Activated gamma-delta T cell treated with Interleukin-2 at 50 U/mL for 16 hours (primary cell): ENCODE measurements at places on chromosomes 3 and 15.

DNA sequence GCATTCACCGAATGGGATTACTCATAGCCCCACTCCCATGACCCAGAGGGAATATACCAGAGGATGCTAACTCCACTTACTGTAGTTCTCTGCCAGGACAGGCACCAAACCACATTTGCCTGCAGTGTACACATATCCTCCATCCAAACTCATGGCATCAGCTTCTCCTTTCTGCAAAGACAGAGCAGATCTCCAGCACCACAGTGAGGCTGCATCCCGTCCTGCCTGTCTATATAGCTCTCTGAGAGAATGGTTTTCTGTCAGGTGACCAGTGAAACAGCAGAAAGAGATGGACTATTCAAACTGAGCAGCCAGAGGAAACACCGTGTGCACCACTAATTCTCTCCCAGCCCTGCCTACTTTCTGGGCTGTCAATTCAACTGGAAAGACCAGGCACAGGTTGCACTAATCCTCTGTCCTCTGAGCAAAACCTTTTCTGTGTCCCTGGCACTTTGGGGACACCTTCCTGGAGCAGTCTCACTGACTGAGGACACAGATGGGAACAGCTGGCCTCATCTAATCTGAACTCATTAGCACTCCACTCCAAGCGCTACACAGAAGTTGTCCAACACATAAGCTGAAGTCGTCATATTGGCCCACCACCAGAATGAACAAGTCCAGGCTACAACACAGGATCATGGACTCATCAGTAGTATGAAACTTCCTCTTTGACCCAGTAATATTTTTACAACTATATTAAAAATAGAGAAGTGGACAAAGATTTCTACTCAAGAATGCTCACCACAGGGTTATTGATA is 17.3 kb downstream of the LTF start:
- DNase-seq, result no peak

DNA sequence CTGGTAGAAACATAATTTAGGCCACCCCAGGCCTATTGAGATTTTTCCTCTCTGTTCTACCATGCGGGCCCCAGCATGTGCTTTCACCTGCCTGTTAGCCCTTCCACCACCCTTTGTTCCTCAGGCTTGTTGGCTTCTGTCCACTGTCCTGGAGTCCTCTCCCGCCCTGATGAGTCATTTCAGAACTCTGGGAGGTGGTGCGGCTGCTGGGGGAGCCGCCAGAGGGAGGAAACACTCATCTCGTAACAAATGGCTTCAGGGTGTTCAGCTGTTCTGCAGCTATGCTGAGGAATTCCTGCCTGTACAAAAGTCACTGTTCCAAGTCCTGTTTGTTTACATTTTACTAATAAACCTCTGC is 36.3 kb downstream of the LRTM1 start:
- DNase-seq, result no peak

DNA sequence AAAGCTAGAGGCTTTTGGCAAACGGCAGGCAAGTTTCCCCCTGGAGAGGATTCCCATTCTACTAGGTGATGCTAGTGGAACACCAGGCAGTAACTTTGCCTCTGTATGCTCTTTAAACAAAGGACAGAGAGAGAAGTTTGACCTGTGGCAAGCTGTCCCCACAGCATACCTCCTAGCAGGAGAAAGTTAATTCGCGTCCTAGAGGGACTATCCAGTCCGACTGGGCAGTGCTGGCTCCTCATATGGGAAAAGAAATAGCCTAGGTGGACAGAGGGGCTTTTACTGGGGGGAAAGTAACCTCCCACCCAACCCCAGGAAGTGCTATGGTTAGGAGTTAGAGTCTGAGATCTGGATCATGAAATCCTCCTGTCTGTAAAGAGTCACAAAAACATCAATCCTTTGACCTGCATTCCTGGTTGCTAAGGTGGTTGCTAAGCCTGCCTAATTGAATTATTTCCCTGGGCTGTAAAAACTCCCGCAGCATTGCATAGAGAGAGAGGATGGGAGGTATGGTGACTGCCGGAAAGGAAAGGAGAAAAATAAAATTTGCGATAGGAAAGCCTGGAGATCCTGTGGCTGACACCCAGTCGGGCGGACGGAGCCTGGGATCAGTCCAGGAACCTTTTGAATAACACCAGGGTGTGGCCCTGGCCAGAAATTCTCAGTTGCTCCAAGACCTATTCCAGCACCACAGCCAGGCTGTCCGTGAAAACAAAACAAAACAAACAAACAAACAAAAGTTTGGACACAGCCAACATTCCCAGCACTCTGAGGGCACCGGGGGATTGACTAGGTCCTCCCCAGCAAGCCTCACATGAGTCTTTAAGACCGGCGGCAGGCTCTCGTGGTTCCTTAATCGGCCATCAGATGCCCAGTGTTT is 67.7 kb upstream of the ATP11B start:
- no peak for DNase-seq

GRCh38 chr3:113034011-113034410 is 43.2 kb downstream of the GTPBP8 start:
- DNase-seq, result no peak

DNA sequence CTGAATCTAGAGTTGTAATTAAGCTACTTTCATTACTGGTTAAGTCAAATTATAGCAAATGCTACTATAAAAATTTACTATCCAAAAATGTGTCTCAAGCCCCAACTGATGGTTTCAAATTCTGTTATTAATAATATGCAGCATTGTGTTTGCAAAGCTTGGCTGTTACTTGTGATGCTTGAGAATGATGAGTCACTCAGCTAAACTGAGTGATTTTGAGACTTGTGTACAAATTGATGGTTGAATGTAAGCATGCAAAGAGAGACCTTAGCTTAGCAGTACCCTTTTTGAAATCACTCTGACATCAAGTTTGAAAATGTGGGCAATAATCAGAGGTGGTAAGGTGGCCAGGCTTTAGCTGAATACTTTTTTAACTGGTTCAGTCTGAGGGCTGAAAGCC is 27.6 kb downstream of the OPA1 start:
- no peak for DNase-seq

DNA sequence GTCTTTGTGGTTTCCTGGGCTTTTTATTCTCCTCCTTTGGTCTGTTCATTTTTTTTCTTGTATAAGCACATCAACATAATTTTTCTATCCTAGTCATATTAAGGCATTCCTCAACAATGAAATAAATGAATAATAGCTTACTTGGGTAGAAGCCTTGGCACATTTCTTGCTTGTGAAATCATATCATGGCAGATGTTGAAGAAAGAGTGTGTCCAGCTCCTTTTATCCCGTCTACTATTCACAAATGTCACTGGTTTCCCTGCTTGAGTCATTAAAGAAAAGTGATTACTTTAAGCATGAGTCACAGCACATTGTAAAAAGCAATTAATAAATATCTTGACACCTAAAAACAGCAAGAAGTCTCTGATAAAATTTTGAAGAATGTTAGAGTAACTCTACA is 42.1 kb downstream of the MINAR1 start:
- DNase-seq, result no peak

GRCh38 chr3:24951180-24951579 is 456.5 kb upstream of the THRB start:
- no peak for DNase-seq

GRCh38 chr3:160622263-160623045 is 54.5 kb upstream of the ARL14 start:
- DNase-seq, result no peak

DNA sequence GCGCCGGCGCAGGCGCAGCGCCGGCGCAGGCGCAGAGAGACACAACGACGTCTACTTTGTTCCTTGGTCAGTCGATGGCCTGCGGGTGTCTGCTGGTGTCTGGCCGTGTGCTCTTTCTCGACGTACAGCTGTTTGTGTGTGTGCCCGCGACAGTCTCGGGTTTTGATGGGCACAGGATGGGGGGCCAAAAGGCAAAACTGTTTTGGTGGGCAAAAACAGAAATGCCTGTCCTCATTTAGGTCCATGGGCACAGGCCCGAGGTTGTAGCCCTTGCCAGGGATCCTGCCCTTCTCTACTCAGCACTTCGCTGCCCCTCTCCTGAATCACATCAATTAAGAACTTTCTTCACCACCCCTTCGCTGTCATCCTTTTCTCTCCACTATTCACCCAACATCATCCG is 184.8 kb upstream of the CHL1 start:
- peak; percentile 4 for DNase-seq

GRCh38 chr15:35383506-35383905 is 162.5 kb downstream of the DPH6 start:
- no peak for DNase-seq

DNA sequence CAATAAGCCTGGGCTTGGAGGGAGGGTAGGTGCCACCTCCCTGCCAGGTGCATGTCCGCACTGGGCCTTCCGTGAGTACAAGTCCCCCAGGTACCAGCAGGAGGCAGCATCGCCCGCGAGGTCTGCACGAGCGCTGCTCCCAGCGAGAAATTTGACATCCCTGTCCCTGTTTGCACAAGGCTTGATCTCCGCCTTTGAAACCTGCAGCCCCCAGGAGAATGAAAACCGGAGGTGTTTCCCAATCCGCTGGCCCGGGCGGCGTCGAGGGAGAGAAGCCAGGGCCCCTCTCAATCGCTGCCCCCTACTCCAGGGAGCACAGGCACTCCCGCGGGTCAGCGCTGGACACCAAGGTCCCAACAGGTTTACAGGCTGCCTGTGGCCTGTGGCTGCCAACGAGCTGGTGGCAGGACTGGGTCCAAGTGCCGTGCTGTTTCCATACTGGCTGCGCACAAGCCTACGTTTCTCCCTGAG is 961 bp downstream of the HAPLN3 start:
- DNase-seq, result peak; percentile 86

DNA sequence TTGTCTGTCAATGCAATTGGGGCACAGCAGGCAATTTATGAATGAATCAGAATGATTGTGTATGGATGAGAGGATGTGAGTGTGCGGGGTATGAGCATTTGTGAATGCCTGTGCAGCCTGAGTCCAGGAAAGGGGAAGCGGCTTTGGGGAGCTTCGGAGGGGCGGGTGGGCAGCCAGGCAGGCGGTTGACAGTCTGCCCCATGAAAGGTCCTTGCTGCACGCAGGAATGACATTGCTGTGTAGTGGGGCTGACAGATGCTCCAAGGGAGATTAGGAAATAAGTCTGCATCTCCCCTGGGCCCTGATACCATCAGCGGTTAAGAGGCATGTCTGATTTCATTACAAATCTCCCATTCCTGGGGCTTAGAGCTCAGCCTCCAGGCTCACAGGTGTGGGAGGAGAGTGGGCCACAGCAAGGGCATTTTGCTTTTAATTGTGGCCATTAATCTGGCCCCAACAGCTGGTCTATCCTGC is 26.4 kb upstream of the TSPAN3 start:
- no peak for DNase-seq

DNA sequence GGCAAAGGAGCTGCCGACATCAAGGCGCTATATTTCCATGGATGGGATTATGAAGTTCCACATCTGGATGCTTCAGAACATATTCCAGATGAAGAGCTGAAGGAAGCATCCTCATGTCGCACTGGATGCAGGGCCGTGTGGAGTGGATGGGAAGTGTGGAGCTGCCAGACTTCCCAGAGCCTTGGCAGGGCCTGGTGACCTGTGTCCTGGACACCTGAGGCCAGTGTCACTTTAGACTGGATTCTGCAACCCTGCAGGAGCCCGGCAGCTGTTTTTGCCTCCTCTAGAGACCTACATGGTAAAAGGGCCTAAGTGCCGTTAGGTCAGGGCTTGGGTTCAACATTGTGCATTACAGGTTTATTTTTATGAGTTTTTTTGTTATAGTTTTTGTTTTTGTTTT is 11.3 kb upstream of the XYLB start:
- DNase-seq, result no peak

GRCh38 chr3:160935413-160936095 is 169.6 kb downstream of the B3GALNT1 start:
- no peak for DNase-seq

DNA sequence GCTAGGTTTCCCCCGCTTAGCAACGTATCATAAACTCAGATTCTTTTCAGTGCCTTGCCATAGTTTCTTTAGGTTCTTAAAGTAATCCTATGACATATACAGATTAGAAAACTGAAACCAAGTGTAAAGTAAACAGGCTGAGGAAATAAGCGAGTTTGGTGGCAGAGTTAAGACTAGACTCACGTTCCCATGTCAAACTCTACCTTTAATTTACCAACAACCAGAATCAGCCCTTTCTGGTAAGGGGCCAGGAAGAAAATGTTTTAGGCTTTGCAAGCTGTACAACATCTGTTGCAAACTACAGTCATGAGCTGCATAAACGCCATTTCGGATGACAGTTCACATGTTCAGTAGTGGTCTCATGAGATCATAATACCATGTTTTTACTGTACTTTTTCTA is 128.0 kb upstream of the PRICKLE2 start:
- no peak for DNase-seq

GRCh38 chr3:190718097-190718496 is 144.4 kb downstream of the GMNC start:
- no peak for DNase-seq

GRCh38 chr3:110378481-110378880 is 693.1 kb upstream of the NECTIN3 start:
- DNase-seq, result no peak

- DNase-seq, result no peak
Measured at GRCh38 chr3:170751899-170752293, 118.1 kb downstream of the RPL22L1 start.

GRCh38 chr3:139518926-139519842 is 20.4 kb downstream of the RBP1 start:
- no peak for DNase-seq

DNA sequence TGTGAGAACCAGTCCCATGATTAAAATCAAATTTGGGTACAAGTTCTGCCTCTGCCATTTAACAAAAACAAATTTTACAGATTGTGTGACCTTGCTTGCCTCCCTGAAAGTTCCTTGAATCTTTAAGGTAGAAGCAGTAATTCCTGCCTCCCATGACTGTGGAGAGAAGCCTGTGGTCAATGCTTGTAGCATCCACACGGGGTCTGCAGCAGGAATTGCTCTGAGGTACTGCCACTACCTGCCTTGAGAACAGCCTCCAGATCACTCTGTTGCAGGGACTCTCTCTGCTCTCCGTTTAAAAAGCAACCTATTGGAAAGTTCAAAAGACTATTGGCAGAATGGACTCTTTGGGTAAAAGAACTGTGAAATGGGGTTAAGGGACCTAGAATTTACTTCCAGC is 75.9 kb downstream of the SST start:
- DNase-seq, result no peak

- no peak for DNase-seq
Measured at GRCh38 chr15:76084256-76084655, 24.5 kb downstream of the TMEM266 start.

GRCh38 chr15:71666763-71667620 is 143.4 kb upstream of the NR2E3 start:
- DNase-seq, result no peak

- peak; percentile 24 for DNase-seq
Measured at GRCh38 chr3:197791892-197792647, 1.0 kb downstream of the LRCH3 start.

- no peak for DNase-seq
Measured at GRCh38 chr3:117398141-117398899, 688.7 kb downstream of the TUSC7 start.

- DNase-seq, result no peak
Measured at GRCh38 chr3:152031321-152031720, 157.9 kb downstream of the SUCNR1 start.

GRCh38 chr3:170536712-170537111 is 49.2 kb downstream of the SLC7A14 start:
- no peak for DNase-seq

GRCh38 chr15:47963265-47963664 is 157.5 kb upstream of the SLC24A5 start:
- DNase-seq, result no peak

GRCh38 chr3:133573629-133574194 is at the start of gene CDV3:
TSS of gene CDV3 (plus strand) at chr3:133573686. CDS start at chr3:133574045, 359 bp downstream.
- no peak for DNase-seq
